Stimulated activated CD8-positive, alpha-beta memory T cell treated with anti-CD3 and anti-CD28 coated beads, Interleukin-4, amount 100 ng/mL, for 4 hours (primary cell): ENCODE measurements at places on chromosomes 16 and 17.

- no peak for DNase-seq
Observed at GRCh38 chr16:20897922-20898321, 2.2 kb downstream of the DCUN1D3 start.

DNA sequence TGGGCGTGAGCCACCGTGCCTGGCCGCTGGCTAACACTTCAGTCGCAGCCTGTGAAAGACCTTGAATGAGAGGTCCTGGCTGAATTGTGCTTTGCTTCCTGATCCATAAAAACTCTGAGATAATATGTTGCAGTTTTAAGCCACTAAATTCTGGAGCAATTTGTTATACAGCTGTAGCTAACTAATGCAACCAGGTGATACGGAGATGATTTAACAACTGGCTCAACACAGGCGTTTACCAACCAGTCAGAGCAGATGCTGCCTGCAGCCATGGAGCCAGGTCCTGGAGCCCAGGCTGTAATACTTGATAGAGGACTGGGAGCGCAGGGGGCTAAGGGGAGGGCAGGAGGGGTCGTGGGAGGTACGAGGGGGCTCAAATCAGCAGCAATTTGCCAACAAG is 50.9 kb downstream of the PLXDC1 start:
- DNase-seq, result no peak

DNA sequence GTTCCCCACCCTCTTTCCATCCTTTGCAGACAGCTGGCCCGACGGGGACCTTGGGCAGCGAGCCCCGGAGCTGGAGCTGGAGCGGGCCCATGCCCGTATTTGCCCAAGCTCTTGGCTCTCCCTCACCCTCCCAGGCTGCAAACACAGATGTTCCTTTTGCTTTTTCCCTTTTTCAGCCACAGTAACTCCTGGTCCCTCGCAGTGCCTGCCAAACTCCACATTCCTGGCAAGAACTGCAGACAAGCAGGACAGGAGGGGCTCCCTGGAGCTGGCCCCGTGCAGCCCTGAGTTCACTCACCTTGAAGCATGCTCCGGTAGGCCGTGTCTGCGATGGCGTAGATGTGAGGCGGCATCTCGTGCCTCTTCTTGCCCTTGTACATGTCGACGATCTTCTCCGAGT is 33.9 kb downstream of the MYH11 start:
- DNase-seq, result no peak

DNA sequence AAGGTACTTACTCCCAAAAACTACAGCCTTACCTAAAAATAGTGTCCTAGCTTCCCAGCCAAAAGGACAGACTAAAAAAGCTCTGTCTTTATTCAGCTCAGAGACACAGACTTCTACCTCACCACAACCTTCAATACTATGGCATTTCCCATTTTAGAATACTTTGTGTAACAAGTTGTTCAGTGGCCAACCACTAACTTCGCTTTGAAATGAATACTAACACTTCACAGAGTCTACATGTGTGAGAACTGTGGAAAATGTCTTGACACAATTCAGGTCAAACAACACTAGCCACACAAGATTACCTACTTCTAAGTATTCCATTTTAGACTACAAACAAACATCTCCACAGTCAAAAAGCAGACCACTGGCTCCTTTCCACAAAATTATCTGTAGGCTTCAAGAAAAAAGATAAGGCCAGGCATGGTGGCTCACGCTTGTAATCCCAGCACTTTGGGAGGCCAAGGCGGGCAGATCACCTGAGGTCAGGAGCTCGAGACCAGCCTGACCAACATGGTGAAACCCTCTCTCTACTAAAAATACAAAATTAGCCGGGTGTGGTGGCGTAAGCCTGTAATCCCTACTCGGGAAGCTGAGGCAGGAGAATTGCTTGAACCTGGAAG is 3.2 kb downstream of the HELZ start:
- no peak for DNase-seq

- no peak for DNase-seq
Observed at GRCh38 chr16:15542261-15542660, 100.7 kb downstream of the MARF1 start.

DNA sequence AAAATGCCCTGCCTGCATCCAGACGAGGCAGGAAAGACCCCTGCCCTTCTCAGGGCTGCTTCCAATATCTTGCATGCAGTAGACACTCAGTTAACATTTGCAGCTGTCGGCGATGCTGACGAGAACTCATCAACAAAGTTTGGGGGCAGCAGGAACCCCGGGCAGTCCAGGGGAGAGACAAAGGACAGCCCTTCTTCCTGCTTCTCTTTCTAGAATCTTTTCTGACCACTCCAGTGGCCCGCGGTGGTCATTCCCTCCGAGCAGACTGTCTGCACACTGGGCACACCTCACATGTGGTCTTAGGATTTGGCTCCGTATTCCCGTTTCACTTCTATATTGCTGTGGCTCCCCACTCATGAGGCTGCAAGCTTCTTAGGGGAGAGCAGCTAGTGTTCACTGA is 31.0 kb upstream of the MFSD6L start:
- no peak for DNase-seq

GRCh38 chr17:72308744-72309385 is 188.0 kb downstream of the SOX9 start:
- no peak for DNase-seq

DNA sequence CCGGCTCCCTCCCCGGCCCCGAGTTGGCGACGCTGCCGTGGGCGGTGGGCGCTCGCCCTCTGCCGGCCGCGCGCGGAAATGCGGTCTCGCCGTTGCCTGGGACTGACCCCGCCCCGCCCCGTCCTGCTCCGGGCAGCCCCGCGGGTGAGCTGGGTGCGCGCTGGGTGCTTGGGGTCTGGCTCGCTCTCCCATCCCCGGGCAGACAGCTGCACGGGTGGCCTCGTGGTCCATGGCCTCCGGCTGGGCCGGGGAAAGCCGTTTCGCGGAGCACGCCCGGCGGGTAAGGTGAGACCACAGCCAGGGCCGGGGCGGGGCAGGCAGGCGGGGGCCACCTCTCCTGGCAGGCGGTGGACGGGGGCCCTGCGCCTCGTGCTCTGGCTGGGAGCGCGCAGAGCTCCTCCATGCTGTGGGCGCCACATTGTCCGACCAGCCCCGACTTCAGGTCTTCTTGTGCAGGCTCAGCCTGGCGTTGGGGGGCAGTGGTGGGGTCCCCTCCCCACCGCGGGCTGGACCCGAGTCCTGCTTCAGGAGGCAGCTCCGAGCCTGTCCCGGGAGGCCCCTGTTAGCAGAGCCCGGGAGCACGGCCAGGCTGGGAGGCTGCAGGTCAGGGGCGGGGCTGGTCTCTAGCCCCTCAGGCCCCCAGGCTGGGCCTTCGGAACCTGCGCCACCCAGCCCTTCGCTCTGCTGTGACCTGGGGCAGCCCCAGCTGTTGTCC is 7.0 kb upstream of the C1QTNF8 start:
- peak; percentile 33 for DNase-seq

DNA sequence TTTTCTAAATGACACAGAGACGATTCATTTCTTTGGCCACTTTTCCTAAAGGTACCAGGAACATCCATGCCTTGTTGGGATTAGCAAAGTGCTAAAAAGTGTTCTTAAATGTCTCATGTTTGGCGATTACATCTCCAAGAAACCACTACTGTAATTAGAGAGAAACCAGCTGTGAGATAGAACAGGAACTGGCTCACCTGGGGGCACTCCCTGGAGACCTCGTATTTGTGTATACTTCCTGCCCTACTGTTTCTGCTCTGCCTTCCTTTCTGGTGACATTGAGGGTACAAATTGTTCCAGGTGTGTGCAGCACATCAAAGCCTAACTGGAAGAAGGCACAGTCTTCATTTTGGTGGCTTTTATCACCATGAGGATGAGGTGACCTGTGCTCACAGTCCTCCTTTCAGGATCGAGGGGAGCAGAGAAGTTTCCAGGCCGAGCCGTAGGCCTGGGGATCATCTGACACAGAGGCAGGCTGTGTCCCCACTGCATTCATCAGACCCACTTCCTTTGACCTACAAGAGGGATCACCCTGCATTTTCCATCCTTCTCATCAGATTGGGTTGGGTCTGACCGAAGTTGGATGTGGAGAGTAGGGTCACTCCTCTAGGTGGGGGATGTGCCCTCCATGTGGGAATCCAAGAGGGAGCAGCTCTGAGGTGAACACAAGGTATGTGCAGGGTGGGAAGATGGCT is 23.7 kb downstream of the CCL4 start:
- no peak for DNase-seq
